Trophoblast cell (in vitro differentiated cells and primary cell): ENCODE measurements at places on chromosomes 1 and 21.

- H3K4me3 ChIP-seq = no peak overlapping the region
- no peaks in the 10 kb centered on the region for H3K36me3 ChIP-seq
- H3K27me3 ChIP-seq = no peaks in the 10 kb centered on the region
- DNase-seq = no peak
- H3K4me1 ChIP-seq = no peaks in the 10 kb centered on the region
These were observed 151.0 kb downstream of the CDC7 start for GRCh38 chr1:91651661-91652071.

- peak overlapping the region; percentile 62 for H3K27ac ChIP-seq
- peak overlapping the region; percentile 87 for H3K4me3 ChIP-seq
- peaks cover 13% of the 10 kb centered on the region for H3K4me1 ChIP-seq
- DNase-seq = peak; percentile 70
- H3K27me3 ChIP-seq = no peaks in the 10 kb centered on the region
- H3K36me3 ChIP-seq = no peaks in the 10 kb centered on the region
These were observed 18.4 kb downstream of the MTX1 start for GRCh38 chr1:155226910-155227260.

- no peaks in the 10 kb centered on the region for H3K36me3 ChIP-seq
- H3K27me3 ChIP-seq = no peaks in the 10 kb centered on the region
- peaks cover 14% of the 10 kb centered on the region for H3K4me1 ChIP-seq
These were observed 108.4 kb downstream of the HHAT start for GRCh38 chr1:210437111-210437510.

GRCh38 chr1:159977364-159978106, 23.5 kb upstream of the SLAMF9 start:
- H3K4me1 ChIP-seq = no peaks in the 10 kb centered on the region
- no peak overlapping the region for H3K27ac ChIP-seq
- no peak overlapping the region for H3K4me3 ChIP-seq
- H3K36me3 ChIP-seq = no peaks in the 10 kb centered on the region
- H3K27me3 ChIP-seq = no peaks in the 10 kb centered on the region

GRCh38 chr1:234603221-234604204, 6.5 kb downstream of the IRF2BP2 start:
- peaks cover 7% of the 10 kb centered on the region for H3K4me1 ChIP-seq
- no peaks in the 10 kb centered on the region for H3K27me3 ChIP-seq
- no peak overlapping the region for H3K4me3 ChIP-seq
- H3K36me3 ChIP-seq = peaks cover 17% of the 10 kb centered on the region
- DNase-seq = peak; percentile 57
- peak overlapping the region; percentile 70 for H3K27ac ChIP-seq

DNA sequence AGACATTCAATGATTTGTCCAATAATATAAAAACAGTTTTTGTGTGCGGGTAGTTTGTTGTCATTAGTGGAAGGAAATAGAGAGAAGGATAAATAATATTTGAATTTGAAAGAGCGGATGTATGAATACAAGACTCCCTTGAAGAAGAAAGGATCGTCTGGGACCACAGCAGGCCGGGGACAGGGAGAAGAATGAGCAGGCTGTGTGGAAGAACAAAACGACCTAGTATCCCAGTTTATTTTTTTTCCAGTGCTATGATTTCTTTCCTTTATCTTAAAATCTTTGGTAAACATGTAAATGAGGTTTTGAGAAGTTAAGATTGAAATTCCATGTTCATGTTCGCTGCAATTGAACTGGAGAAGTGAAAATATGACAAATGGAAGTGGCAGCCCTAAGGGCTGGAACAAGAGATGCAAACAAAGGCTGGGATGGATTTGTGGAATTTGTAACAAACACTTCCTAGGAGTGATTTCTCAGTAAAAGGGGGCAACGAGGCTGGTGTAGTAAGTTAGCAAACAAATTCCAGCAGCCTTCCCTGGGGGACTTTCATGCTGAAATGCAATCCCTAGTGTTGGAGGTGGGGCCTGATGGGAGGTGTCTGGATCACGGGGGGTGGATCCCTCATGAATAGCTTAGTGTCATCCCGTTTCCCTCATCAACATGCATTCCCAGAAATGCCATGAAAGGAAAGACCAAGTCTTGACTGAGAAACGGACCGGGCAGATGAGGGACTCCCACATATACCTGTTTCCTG, 10.2 kb upstream of the IFI16 start:
- peak; percentile 12 for DNase-seq
- no peaks in the 10 kb centered on the region for H3K36me3 ChIP-seq
- peak overlapping the region; percentile 51 for H3K27ac ChIP-seq
- no peaks in the 10 kb centered on the region for H3K27me3 ChIP-seq

GRCh38 chr1:9850442-9851162, 26.8 kb upstream of the CLSTN1 start:
- H3K27me3 ChIP-seq = no peaks in the 10 kb centered on the region
- H3K27ac ChIP-seq = no peak overlapping the region
- no peak overlapping the region for H3K4me3 ChIP-seq
- H3K36me3 ChIP-seq = peaks cover 2% of the 10 kb centered on the region
- no peaks in the 10 kb centered on the region for H3K4me1 ChIP-seq

DNA sequence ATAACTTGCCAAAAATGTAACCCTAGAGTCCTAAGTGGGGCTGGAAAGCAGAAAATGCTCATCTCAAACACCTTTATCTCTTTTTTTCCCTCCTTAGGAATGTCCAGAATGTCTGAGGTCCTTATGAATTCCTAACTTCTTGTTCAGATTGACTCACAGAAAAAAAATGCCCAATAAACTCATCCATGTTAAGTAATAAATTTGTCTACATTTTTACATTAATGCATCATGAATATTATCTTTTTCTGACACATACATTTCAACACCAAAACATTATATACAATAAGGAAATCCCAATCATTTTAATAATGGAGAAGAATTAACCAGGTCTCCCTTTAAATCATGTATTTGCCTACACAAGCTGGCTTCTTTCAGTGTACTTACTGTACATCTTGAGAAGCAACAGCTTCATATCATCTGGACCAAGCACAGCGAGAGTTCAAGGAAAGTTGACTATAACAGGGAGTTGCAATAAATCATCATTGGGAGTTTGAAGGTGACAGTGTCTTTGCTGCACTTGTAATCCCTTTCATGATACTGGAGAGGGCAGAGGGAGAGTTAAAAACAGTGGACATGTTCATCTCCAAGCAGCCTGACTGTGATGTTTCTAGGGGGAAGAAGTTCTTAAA, 565.2 kb downstream of the LTN1 start:
- H3K36me3 ChIP-seq = no peaks in the 10 kb centered on the region
- no peak overlapping the region for H3K27ac ChIP-seq
- H3K4me1 ChIP-seq = no peaks in the 10 kb centered on the region
- no peak overlapping the region for H3K4me3 ChIP-seq

- peaks cover 13% of the 10 kb centered on the region for H3K36me3 ChIP-seq
These were observed 18.8 kb downstream of the GATAD2B start for GRCh38 chr1:153903841-153904455.

DNA sequence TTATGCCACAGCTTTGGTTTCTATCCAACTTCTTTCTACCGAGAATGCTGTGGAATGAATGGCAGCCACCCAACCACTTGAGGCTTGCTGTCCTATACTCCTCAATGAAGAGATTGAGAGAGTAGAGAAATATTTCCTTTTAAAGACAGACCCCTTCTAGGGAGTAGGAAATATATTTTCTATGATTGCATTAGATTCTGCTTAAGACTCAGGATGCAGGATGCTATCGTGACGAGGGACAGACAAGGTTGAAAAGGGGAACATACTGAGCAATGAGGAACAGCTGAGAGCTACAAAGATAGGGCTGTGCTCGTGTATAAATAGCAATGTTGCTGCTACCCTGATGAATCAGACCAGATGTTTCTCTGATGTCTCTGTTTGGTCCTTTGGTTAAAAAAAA, 7.1 kb upstream of the RASAL2 start:
- DNase-seq = no peak
- H3K27ac ChIP-seq = no peak overlapping the region

DNA sequence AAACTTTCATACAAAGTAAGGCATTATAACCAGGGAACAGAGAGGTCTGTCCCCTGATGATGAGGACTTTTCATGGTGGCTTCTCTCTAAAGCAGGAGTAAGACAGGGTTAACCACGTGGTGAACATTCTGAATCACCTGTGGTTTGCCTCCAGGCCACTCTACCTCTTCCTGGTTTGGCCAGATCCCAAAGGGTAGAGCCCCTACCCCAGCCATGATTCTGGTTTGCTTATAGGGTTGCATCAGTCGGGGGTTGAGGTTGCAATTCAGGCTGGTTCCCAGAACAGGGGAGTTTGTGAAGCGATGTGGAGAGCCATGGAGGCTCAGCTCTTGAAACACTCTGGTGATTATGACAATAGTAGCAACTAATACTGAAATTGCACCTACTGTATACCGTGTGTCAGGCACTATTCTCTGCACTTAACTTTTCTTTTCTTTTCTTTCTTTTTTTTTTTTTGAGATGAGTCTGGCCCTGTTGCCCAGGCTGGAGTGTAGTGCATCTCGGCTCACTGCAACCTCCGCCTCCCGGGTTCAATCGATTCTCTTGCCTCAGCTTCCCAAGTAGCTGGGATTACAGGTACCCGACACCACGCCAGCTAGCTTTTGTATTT, 8.3 kb downstream of the CNR2 start:
- peaks cover 4% of the 10 kb centered on the region for H3K4me1 ChIP-seq
- DNase-seq = no peak
- H3K36me3 ChIP-seq = no peaks in the 10 kb centered on the region
- H3K4me3 ChIP-seq = no peak overlapping the region

- no peaks in the 10 kb centered on the region for H3K4me1 ChIP-seq
- no peak overlapping the region for H3K27ac ChIP-seq
- no peak overlapping the region for H3K4me3 ChIP-seq
- H3K36me3 ChIP-seq = no peaks in the 10 kb centered on the region
These were observed 230.7 kb downstream of the RPS6KC1 start for GRCh38 chr1:213281640-213282301.

GRCh38 chr21:45613396-45613795, 30.1 kb upstream of the PCBP3 start:
- no peaks in the 10 kb centered on the region for H3K27me3 ChIP-seq
- no peaks in the 10 kb centered on the region for H3K36me3 ChIP-seq
- DNase-seq = no peak
- H3K4me1 ChIP-seq = no peaks in the 10 kb centered on the region
- no peak overlapping the region for H3K27ac ChIP-seq

DNA sequence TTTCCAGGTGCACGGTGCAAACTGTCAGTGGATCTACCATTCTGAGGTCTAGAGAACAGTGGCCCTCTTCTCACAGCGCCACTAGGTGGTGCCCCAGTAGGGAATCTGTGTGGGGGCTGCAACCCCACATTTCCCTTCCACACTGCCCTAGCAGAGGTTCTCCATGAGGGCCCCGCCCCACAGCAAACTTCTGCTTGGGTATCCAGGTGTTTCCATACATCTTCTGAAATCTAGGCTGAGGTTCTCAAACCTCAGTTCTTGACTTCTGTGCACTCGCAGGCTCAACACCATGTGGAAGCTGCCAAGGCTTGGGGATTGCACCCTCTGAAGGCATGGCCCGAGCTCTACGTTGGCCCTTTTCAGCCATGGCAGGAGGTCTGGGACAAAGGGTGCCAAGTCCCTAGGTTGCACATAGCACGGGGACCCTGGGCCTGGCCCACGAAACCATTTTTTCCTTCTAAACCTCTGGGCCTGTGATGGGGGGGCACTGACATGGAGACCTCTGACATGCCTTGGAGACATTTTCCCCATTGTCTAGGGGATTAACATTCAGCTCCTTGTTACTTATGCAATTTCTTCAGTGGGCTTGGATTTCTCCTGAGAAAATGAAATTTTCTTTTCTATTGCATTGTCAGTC, 10.0 kb downstream of the HS2ST1 start:
- H3K27me3 ChIP-seq = no peaks in the 10 kb centered on the region
- H3K36me3 ChIP-seq = no peaks in the 10 kb centered on the region
- H3K4me3 ChIP-seq = no peak overlapping the region
- no peaks in the 10 kb centered on the region for H3K4me1 ChIP-seq

DNA sequence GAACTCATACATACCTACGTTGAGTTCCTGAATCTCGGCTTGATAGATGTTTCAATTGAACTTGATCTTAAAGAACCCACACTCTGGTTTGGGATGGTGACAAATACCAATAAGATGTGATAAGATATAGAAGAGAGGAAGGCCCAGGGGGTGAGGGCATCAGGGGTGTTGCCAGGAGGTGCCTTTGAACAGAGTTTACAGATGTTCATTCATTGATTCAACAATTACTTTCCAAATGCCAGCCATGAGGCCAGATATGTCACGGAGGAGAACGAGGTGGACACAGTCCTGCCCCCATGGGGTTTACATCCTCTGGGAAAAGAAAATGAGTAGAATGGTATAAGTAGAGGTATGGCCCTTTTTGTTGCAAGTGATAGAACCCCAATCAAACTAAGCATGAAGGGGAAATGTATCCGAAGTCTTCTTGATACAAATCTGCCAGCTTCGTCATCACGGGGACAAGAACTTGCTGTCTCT, 659 bp downstream of the LRRC71 start:
- no peak overlapping the region for H3K4me3 ChIP-seq
- DNase-seq = no peak
- peaks cover 51% of the 10 kb centered on the region for H3K27me3 ChIP-seq
- H3K4me1 ChIP-seq = peaks cover 4% of the 10 kb centered on the region

DNA sequence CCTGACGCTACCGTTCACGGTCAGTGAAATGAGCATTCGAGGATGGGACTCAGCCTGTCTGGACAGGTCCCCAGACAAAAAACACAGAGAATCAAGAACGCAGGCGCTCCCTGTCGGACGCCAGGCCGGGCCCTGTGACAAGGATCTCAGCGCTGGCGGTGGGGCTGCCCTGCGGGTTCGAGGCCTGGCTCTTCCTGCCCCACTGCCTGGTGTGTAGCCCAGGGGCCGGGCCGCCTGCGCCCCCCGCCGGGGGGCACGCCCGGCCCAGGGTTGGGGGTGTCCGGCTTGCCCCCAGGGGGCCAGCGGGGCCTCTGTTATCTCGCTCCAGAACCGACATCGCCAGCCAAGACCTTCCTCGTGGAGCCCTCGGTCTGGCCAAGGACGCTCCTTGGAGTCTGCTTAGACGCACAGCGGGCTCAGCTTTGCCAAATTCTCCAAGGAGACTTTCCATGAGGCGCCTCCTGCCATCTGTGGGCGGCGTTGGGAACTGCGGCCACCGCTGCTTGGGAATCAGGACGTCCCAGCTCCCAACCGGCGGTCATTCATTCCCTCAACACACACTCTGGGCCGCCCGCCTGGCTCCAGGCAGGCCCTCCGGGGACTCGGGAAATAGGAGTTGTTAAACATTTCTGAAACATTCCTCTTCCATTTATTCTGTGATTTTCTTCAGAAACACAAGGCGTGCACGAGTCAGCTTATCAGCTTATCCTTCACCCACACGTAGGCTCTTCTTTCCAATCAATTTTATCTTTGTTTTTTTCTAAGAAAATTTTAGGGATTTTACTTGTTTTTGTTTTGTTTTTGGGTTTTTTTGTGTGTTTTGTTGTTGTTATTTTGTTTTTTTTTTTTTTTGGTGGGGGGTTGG, 11.3 kb upstream of the RIPK4 start:
- H3K4me1 ChIP-seq = peaks cover 4% of the 10 kb centered on the region
- H3K36me3 ChIP-seq = no peaks in the 10 kb centered on the region
- H3K27ac ChIP-seq = no peak overlapping the region

- H3K4me1 ChIP-seq = no peaks in the 10 kb centered on the region
- no peaks in the 10 kb centered on the region for H3K27me3 ChIP-seq
- H3K4me3 ChIP-seq = no peak overlapping the region
- no peak for DNase-seq
- H3K27ac ChIP-seq = no peak overlapping the region
- H3K36me3 ChIP-seq = no peaks in the 10 kb centered on the region
These were observed 220.5 kb upstream of the SGIP1 start for GRCh38 chr1:66313429-66313828.

GRCh38 chr1:64678366-64678765, 66.5 kb upstream of the RAVER2 start:
- no peak overlapping the region for H3K4me3 ChIP-seq
- H3K27ac ChIP-seq = no peak overlapping the region
- H3K36me3 ChIP-seq = no peaks in the 10 kb centered on the region
- no peaks in the 10 kb centered on the region for H3K4me1 ChIP-seq

GRCh38 chr1:89198491-89199072, at the start of gene GBP4:
Gene GBP4 (minus strand): TSS chr1:89198942. CDS start chr1:89198834, 108 bp downstream.
- no peak within 1 kb of the TSS for H3K4me3 ChIP-seq
- H3K36me3 ChIP-seq = no peaks in the 10 kb centered on the region
- no peaks in the 10 kb centered on the region for H3K4me1 ChIP-seq
